IPS DF 6.9 (cell line): ENCODE measurements at places on chromosomes 6 and 20.

DNA sequence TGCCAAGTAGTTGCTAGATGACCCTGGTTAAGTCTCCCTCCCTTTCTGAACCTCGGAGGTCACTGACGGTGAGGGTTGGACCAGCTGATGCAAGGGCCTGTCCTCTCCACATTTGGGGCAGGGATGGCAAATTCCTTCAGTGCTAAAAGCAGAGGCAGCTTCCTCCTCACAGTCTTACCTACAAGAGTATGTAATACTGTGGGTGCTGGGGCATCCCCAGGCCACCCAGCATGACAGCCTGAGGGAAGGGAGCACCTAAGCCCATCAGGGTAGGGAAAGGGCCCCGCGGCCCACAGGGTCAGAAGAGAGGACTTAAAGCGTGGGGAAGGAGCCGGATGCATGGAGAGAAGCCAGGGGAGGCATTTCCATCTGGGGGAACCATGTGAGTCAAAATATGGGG lies 38.0 kb downstream of the TGM3 start:
- no peaks in the 10 kb centered on the region for H3K4me1 ChIP-seq
- no peak overlapping the region for H3K4me3 ChIP-seq
- no peaks in the 10 kb centered on the region for H3K36me3 ChIP-seq

DNA sequence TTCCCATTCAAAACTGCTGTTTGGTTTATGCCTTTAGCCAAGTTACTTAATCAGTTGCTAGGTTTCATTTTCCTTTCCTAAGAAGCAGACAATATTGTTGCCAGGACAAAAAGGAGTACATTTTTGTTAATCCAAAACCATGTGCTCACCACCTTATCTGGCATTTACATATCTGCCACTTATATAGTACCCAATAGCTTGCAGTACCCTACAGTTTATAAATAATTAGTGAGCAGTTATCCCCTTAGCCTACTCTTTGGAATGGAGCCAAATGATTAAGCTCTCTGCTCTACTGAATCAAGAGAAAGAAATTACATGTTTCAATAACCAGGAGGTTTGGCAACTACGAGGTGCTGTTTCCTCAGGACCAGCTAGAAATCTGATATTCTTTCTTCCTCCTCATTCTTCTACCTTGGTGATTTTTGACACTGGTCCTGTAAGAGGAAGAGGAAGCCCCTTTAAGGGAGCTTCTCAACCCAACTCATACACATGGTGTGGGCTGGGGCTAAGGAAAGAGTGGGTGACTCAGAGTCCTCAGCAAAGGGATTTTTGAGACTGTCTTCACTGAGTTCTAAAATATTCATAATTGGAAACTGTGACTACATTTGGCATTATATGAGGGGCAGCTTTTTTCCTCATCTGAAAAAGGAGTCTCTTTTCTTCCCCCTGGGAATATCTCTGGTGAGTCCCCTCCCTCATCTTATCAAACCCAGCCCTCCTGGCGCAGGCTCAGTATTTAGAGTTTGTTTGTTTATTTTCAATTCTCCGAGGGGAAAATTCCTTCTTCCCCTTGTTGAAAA lies 1.5 kb downstream of the ZNFX1 start:
- peaks cover 25% of the 10 kb centered on the region; the same call in 1 of the 2 replicates for H3K36me3 ChIP-seq
- no peak overlapping the region for H3K27ac ChIP-seq
- no peak overlapping the region for H3K4me3 ChIP-seq
- H3K27me3 ChIP-seq = no peaks in the 10 kb centered on the region

- H3K4me1 ChIP-seq = no peaks in the 10 kb centered on the region
- no peak overlapping the region for H3K27ac ChIP-seq
- H3K36me3 ChIP-seq = peaks cover 5% of the 10 kb centered on the region; the same call in 1 of the 2 replicates
- DNase-seq = no peak
- no peak overlapping the region for H3K4me3 ChIP-seq
Measured at GRCh38 chr20:46691196-46691595, 2.0 kb upstream of the TP53RK start.

DNA sequence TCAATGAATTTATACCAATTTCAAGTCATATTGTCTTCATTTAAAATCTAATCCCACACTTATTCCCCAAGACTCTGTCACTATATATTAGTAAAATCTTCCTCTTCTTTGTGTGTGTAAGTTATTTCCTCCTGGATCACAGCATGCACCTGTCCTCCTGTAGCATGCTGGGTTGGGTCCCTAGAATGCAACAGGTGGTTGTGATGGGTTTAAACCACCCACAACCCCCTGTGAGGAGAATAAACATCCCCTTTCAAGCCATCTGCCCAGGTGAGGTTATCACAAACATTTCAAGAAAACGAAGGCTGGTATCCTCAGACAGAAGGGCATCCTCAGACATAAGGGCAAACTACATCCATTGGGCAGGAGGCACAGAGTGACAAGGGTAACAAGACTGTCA lies 26.4 kb downstream of the DZANK1 start:
- H3K36me3 ChIP-seq = no peaks in the 10 kb centered on the region
- no peaks in the 10 kb centered on the region for H3K4me1 ChIP-seq
- DNase-seq = no peak
- no peak overlapping the region for H3K27ac ChIP-seq

GRCh38 chr6:106411056-106411455 lies 50.5 kb downstream of the CRYBG1 start:
- H3K27ac ChIP-seq = no peak overlapping the region
- no peak overlapping the region for H3K4me3 ChIP-seq
- no peaks in the 10 kb centered on the region for H3K27me3 ChIP-seq
- H3K4me1 ChIP-seq = no peaks in the 10 kb centered on the region
- H3K36me3 ChIP-seq = no peaks in the 10 kb centered on the region

- no peaks in the 10 kb centered on the region for H3K36me3 ChIP-seq
- H3K4me1 ChIP-seq = peaks cover 9% of the 10 kb centered on the region; the same call in 1 of the 2 replicates
- peaks cover 48% of the 10 kb centered on the region for H3K27me3 ChIP-seq
Measured at GRCh38 chr20:57263801-57264792, 2.3 kb downstream of the BMP7 start.

DNA sequence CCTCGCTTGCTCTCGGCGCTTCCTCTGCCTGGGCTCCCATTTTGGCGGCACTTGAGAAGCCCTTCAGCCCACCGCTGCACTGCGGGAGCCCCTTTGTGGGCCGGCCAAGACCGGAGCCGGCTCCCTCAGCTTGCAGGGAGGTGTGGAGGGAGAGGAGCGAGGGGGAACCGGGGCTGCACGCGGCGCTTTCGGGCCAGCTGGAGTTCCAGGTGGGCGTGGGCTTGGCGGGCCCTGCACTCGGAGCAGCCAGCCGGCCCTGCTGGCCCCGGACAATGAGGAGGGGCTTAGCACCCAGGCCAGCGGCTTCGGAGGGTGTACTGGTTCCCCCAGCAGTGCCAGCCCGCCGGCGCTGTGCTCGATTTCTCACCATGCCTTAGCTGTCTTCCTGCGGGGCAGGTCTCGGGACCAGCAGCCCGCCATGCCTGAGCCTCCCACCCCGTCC lies 10.2 kb upstream of the SRPK1 start:
- DNase-seq = no peak
- H3K4me3 ChIP-seq = peak overlapping the region; percentile 19; the same call in 1 of the 2 replicates
- 0 out of 2 replicates have a peak, but pooled peaks cover 2% of the 10 kb centered on the region for H3K4me1 ChIP-seq
- H3K36me3 ChIP-seq = no peaks in the 10 kb centered on the region
- H3K27me3 ChIP-seq = 0 out of 2 replicates have a peak, but pooled peaks cover 1% of the 10 kb centered on the region

- H3K27me3 ChIP-seq = no peaks in the 10 kb centered on the region
- H3K27ac ChIP-seq = no peak overlapping the region
- H3K4me1 ChIP-seq = no peaks in the 10 kb centered on the region; the same call in 1 of the 2 replicates
- H3K4me3 ChIP-seq = no peak overlapping the region
- DNase-seq = no peak
- H3K36me3 ChIP-seq = no peaks in the 10 kb centered on the region
Measured at GRCh38 chr6:16950825-16951495, 150.9 kb upstream of the STMND1 start.

DNA sequence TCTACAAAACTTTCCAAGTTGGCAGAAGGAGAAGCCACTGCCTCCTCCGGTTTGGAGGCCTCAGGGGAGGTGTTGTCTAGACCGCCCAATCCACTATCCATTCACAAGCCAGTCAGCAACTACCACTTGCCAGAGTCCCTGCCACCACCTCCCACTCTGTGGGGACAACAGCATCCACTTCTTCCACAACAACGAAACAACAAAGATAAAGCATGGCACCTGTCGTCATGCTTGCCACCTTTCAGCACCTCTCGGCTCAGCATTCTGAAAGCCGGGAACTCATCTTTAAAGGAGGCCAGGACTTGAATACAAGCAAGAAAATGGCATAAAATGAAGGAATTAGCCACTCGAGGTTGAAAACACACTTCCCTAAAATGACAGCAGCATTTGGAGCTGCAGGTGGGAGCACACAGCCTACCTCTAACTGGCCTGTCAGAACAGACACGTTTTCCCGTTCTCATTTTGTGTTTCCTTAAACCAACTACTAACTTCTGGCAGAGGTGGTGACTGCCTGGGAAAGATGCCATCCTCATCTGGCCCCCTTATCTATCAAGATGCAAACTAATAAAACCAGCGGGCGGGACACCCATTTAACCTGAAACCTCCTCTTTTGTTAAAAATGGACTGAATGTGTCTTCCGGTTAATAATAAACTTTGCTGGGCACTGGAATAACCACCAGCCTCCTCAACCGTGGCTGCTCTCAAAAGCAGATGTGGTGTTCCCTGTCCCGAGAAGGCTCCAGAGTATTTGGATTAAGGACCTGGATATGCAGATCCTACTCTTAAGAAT lies 21.7 kb downstream of the YTHDF1 start:
- H3K27me3 ChIP-seq = no peaks in the 10 kb centered on the region
- H3K27ac ChIP-seq = no peak overlapping the region
- H3K36me3 ChIP-seq = peaks cover 7% of the 10 kb centered on the region; the same call in 1 of the 2 replicates
- DNase-seq = no peak
- no peaks in the 10 kb centered on the region; the same call in 1 of the 2 replicates for H3K4me1 ChIP-seq
- no peak overlapping the region for H3K4me3 ChIP-seq

GRCh38 chr6:121143476-121143875 lies 190.8 kb downstream of the TBC1D32 start:
- no peak overlapping the region for H3K27ac ChIP-seq
- no peak overlapping the region for H3K4me3 ChIP-seq
- H3K36me3 ChIP-seq = no peaks in the 10 kb centered on the region
- H3K4me1 ChIP-seq = no peaks in the 10 kb centered on the region
- DNase-seq = no peak
- H3K27me3 ChIP-seq = no peaks in the 10 kb centered on the region

DNA sequence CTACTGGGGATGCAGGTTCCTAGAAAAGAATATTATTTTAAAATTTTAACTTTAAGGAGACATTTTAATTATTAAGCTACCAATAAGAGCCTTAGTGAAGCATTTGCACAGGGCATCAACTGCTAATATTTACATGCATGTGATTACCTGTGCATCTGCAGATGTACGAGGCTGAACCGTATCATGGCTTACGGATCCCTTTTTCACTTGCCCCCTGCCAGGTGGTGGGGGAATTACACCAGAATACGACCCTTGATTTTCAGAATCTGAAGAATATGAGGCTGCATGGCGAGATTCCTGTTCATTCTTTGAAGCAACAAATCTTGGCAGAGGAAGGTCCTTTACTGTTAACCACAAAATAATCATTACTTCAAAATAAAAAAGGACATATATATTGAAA lies 42.7 kb downstream of the REPS1 start:
- peaks cover 2% of the 10 kb centered on the region; the same call in 1 of the 2 replicates for H3K36me3 ChIP-seq
- no peak overlapping the region for H3K4me3 ChIP-seq
- no peaks in the 10 kb centered on the region for H3K27me3 ChIP-seq
- DNase-seq = no peak

DNA sequence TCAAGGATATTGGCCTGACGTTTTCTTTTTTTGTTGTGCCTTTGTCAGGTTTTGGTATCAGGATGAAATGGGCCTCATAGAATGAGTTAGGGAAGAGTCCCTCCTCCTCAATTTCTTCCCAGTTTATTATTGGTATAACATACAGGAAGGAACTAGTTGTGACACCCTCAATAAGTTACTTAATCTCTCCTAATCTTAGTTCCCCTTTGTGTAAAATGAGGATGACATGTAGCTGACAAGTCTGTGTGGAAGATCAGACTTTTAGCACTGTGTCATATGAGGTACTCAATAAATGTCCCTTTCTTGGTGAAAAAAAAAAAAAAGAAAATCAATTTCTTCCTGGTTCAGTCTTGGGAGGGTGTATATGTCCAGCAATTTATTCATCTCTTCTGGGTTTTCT lies 155.8 kb downstream of the PDE7B start:
- no peaks in the 10 kb centered on the region for H3K27me3 ChIP-seq
- H3K27ac ChIP-seq = no peak overlapping the region
- no peak for DNase-seq
- no peak overlapping the region for H3K4me3 ChIP-seq

DNA sequence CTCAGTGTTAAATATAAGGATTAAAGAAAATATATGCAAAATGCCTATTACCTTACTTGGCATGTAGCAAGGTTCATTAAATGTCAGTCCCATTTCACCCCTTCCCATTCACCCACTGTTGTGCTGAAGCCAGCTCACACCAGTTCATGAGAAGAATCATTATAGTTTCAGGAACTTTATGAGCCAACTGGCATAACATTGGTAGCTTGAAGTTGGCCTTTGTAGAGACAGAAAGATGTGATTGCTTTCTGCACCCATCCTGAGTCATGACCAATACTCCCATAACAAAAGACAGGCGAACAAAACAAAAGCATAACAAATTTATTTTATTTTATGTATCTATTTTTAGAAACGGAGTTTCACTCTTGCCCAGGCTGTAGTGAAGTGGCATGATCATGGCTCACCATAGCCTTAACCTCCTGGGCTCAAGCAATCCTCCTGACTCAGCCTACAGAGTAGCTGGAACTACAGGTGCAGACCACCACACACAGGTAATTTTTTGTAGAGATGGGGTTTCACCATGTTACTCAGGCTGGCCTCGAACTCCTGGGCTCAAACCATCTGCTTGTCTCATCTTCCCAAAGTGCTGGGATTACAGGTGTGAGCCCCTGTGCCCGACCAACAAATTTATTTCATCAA lies 17.6 kb upstream of the IER3 start:
- no peak for DNase-seq
- peaks cover 6% of the 10 kb centered on the region for H3K4me1 ChIP-seq
- no peaks in the 10 kb centered on the region for H3K36me3 ChIP-seq

DNA sequence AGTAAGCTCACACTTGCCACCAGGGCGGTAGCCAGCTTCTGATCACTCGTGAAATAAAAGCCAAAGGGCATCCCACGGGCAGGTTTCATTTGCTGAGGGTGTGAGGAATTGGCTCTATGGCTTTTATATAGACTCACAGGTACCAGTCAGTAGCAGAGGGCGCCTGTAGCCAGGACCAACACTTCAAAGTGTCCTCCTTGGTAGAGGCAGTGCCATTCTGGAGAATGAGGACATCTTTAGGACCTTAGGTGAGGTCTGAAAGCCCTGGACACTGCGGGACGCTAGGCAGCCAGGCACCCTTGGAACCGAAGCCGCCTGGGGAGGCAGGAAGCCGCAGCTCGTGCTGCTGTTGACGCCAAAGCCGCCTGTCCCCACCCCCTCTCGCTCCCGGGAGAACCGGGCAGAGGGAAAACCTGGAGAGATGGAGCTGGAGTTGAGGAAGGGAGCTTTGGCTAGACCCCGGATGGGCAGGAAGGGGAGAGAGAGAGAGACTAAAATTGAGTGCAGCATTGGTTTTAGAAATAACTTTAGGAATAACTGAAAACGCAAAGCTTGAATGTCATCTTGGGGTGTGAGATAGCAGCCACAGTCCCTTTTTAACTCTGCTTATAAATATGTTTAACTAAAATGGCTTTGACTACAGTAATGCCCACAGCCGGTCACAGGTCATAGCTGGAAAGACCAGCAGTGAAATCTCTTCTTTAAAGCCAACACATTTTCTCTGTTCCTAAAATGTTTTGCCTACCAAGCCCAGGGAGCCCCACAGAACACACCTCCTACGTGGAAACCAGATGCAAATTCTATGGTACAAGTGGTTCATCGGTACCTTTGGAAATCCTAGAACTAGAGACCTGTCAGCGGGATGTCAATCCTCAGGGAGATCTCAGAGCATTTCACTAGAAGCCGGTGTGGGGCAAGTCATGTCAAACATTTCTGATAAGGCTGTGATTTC lies 128.5 kb upstream of the CDYL start:
- peak overlapping the region; percentile 7; the same call in 1 of the 2 replicates for H3K4me3 ChIP-seq
- no peaks in the 10 kb centered on the region; the same call in 1 of the 2 replicates for H3K4me1 ChIP-seq
- no peaks in the 10 kb centered on the region for H3K27me3 ChIP-seq
- DNase-seq = peak; percentile 66
- H3K27ac ChIP-seq = no peak overlapping the region
